NCI-H748 treated with DMSO at 0.1 percent for 48 hours (cell line): ENCODE measurements at places on chromosomes 13 and 19.

- DNase-seq: no peak
These were observed 437.6 kb downstream of the HS6ST3 start for GRCh38 chr13:96527497-96527896.

GRCh38 chr13:40508127-40508526, 158.3 kb downstream of the FOXO1 start:
- DNase-seq: no peak

DNA sequence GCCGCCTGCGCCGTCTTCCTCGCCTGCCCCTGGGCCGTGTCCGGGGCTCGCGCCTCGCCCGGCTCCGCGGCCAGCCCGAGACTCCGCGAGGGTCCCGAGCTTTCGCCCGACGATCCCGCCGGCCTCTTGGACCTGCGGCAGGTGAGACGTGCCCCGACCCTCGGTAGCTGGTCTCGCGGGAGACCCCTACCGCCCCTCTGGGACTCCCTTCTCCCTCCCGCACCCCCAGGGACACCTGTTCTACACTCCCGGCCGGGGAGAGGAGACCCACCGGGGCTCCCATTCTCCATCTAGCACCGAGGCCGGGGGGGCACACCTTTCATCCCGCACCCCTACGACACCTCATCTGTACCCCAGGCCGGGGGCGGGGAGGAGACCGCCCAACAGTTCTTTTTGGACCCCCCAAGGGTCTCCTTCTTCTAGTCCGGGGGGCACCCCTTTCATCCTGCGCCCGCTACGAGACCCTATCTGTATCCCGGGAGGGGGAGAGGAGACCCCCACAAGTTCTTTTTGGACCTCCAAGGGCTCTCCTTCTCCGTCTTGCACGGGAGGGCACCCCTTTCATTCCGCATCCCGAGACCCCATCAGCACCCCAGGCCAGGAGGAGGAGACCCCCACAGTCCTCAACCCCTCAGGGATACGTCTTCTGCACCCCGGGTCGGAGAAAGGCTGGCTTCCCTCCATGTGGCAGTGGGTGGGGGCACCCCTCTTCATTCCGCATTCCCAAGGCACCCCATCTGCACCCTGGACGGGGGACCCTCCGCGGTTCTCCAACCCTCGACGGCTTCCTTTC, 533 bp downstream of the TNFSF9 start:
- DNase-seq: no peak

DNA sequence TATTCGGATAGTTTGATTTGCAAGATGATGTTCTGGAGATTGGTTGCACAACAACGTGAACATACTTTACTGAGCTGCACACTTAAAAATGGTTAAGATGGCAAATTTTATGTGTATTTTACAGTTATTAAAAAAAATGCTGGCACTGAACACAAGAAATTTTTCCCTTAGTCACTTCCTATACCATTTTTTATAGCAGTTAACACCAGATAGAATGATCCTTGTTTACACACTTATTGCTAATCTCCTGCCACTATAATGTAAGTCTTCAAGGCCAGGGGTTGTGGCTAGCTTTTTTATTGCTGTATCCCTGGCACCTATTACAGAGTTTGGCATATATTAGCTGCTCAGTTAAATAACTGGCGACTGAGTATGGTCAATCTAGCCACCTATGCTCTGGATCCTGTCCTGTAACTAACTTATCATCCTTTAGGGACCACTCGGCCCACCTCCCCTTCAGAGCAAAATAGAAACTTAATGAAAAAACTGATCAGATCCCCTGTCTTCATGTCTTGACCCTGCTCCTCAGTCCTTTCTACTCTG, 2.0 kb upstream of the EBPL start:
- no peak for DNase-seq

DNA sequence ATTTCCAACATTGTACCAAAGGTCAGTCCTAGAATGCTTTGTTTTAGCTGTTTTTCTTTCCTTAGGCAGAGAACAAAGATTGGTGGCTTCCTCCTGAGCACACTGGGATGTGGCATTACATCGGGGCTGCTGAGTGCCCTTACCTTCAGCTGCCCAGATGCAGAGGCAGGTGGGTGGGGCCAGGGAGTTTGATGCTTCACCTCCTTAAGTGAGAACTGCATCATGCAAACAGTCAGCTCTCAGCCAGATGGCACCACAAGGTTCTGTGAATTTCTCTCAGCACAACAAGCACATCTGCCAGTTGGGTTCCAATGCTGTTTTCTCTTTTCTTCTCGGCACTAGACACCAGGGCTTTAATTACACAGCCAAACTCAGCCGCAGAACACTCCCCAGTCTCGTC, 87.4 kb upstream of the UBL3 start:
- DNase-seq: no peak

- no peak for DNase-seq
These were observed 10.3 kb downstream of the TRPM4 start for GRCh38 chr19:49167857-49168409.

- no peak for DNase-seq
These were observed 54.1 kb downstream of the WDFY2 start for GRCh38 chr13:51638216-51638871.

DNA sequence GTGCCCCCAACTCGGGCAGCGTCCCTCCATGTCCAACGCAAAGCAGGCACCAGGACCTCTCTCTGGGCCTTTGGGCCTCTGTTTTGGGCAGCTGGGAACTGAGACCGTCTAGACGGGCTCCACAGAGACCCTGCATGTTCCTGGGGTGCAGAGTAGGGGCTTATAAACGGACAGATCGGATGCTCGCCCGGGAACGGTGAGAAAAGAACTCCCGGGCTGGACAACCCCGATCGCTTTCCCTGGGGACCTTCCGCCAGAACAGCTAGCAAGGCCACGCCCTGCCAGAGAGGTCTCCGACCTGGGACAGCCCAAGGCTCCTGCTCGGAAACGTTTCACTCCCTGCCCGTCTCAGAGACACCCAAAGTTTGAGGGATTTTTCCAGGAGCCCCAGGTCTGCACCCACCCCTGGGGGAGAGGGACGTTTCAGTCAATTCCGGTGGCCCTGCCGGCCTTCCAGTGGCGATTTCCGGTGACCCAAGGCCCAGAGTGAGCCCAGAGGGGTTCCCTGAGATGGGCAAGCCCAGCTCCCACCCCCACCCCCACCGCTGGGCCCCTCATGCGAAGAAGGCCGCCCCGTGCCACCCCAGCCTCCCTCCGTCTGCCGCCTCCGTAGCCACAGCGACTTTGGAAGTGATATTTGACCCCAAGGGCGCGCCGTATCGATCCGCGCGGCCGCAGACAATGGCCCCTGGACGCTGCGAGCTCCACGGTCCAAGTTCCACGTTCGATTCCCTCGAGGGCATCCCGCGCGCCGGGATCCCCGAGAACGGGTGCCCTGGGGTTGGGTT, 1.7 kb downstream of the NR2F6 start:
- no peak for DNase-seq

- DNase-seq: no peak
These were observed 542.6 kb upstream of the SPRY2 start for GRCh38 chr13:80883545-80883944.

GRCh38 chr13:33785384-33785783, 32.6 kb upstream of the RFC3 start:
- no peak for DNase-seq

DNA sequence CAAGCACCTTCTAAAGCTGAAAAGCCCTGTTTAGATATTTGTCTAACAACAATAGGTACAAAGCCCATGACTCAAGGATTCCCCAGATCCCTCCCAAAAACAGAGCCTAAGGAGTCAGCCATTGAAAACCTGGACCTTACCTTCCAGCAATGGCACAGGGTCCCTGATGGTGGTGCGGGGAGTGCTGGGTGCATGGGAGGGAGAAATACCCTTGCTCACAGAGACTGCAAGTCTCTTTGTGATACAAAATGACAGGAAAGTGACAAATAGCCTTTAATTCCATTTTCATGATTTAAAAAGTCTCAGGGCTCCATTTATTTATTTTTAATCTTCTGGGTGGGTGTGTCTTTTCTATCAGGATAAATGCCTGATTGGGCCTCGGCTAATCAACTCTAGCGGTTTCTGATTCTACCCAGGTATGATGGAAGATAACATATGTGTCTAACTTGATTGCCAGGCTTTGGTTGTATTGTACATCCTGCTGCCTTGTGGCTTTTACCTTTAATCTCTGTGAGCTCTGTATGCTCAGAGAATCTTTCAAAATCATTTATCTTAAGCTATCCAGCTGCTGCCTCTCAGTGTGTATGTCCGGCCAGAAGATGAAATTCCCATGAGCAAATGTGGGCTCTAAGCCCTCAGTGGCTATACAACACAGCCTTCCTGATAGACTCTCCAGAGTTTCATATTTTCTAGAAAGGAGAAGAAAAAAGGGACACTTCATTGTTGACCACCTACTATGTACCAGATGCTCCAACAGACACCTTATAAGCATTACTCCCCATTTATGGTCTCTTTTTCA, 54.6 kb upstream of the FAM124A start:
- DNase-seq: no peak

DNA sequence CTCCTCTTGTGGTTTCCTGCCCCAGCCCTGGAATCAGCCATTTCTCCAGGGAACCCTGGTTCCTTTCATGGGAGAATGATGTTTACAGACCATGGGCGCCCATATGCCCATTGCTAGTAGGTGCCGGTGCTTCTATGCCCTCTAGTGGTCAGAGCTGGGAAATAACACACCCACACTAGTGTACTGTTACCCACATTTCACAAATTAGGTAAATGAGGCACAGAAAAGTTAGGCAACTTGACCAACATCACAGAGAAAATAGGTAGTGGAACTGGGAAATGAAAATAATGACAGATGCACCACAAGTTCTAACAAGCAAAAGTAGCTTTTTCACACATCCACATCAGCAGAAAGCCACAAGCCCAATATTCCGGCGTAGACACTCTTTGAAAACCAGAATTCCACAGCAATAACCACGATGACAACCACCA, 1.3 kb upstream of the CEACAM3 start:
- peak; percentile 52 for DNase-seq

DNA sequence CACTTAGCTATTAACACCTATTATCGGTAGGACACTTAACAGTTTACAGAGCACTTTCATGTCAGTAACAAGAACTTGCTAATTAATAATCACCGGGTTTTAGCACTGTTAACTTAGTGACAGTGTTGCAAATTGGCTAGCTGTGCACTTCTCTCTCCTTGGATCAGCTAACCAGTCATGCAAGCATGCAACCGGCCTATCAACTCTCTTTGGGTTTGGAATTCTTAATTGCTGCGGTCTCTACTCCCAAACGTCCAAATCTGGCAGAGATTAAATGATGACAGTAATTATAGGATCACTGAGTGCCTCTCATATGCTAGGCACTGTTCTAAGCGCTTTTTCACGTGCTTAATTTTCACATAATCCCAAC, 1.2 kb downstream of the EPS15L1 start:
- no peak for DNase-seq

DNA sequence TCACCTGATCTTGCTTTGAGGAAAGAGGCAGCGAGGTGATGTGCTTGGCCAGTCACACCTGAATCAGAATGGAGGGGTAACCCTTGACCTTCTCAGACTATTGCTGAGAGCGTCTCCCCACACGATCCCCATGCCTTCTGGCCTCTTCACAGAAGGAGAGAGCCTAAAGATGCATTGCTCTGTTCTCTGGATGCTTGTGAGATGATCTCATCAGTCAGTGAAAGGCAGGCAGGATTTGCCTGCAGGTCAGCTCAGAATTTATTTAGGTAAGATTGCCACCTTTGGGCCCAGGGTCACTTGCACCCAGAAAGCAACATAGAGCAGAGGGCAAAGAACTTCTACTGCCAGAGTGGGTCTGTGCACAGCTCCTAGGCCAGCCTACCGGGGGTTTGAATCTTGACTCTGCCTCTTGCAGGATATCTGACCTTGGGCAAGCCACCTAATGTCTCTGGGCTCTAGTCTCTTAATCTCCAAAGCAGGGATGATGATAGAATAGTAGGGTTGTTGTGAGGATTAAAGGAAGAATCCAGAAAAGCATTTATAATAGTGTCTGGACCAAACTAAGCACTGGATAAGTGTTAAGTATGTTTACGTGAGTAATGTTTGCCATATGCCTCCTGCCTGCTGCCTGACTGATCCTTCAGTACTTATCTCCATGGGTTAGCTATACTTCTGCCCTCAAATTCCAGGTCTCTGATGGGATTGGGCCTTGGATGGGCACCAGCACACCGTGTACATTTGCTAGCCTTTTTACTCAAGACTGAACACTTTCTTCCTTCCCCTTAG, 8.4 kb upstream of the FLT1 start:
- no peak for DNase-seq

DNA sequence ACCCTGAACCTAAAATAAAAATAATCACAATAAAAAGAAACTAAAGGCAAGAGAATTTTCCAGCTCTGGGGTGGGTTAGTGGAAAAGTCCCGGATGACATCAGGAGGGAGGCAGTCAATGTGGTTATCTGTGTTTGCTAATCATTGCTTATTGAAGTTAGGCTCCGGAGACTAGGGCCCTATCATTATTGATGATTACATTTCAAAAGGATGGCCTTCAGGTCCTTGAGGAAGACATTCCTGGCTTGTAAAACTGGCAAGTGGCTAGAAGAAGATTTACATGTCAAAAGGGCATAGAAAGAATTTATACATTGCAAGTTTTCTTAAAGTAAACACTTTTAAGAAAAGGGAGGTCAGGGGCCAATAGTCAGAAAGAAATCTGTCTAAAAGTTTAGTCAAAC, 123.4 kb downstream of the POSTN start:
- no peak for DNase-seq

DNA sequence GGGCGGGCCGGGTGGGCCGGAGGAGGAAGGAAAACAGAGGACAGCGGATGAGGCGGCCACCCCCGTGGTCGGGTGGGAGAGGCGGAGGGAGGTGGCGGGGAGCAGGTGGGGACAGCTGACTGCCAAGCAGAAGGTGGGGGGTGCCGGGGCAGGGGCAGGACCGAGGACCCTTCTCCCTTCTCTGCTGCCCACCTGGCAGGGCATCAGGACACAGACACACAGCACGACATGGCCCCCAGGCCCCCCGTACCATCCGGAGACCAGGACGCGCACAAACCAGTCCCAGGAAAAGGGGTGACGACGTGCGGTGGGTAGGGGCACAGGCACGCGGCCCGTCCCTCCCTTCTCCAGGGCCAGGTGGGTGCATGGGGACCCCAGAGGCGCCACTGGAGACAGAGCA, 11.0 kb upstream of the CACTIN start:
- DNase-seq: no peak

GRCh38 chr13:72109863-72110262, 242.9 kb upstream of the DACH1 start:
- no peak for DNase-seq
